T-helper 17 cell (primary cell): ENCODE measurements at places on chromosomes 3 and 15.

- DNase-seq = no peak
Measured at GRCh38 chr15:75651810-75652543, 4.3 kb downstream of the SNX33 start.

DNA sequence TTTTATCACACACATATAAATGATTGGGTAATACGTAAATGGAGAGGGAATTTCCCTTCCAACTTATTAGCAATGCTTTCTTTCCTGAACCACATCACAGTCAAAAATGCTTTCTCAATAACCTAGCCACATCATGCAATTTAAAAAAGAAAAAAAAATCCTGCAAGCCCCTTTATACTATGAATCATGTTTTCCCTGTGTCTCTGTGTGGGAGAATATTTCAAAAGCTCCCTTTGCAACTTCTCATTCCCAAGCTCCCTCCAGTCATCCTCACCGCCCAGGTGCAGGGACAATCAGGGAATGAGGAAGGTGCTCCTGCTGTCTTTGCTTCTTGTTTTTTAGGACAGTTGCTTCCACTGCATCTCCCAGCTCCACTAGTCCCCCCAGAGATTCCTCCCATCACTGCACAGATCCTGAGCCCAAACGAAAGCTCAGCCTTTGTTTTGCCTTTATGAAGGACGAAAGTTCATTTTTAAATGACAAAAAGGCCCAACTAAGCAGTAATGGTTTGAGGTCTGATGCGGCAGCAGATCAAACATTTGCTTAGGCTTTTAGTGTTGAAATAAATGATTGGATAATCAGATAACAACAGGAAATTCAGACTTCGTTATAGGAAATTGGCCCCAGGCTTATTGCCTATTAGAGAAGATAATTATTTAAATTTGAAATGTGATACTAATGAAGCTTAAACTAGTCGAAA, 47.8 kb upstream of the ADGRG7 start:
- DNase-seq = no peak

DNA sequence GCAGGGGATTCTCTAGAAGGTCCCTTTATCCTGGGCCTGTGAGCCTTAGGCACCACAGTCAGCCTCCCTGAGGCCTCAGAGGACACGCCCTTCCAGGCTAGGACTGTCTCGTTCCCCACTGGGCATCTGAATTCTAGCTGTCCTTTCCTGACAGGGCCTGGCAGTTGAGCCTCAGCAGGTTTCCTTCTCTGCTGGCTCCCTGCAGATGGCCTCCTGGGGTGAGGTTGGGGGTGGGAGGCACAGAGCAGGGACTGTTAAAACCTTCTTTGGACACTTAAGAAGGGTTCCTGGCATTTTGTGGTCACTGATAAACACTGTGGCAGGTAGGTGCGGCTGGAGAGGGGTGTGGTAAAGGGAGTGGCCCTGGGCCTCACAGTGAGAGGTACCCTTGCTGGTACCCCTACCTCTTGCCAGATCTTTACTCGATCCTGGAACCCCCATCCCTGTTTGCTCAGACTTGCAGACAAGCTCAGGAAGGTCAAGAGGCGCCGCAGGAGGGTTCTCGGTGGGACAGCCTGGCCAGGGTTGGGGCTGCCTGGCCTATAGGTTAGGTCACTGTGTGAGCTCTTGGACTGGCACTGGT, 8.5 kb downstream of the CLK3 start:
- no peak for DNase-seq

DNA sequence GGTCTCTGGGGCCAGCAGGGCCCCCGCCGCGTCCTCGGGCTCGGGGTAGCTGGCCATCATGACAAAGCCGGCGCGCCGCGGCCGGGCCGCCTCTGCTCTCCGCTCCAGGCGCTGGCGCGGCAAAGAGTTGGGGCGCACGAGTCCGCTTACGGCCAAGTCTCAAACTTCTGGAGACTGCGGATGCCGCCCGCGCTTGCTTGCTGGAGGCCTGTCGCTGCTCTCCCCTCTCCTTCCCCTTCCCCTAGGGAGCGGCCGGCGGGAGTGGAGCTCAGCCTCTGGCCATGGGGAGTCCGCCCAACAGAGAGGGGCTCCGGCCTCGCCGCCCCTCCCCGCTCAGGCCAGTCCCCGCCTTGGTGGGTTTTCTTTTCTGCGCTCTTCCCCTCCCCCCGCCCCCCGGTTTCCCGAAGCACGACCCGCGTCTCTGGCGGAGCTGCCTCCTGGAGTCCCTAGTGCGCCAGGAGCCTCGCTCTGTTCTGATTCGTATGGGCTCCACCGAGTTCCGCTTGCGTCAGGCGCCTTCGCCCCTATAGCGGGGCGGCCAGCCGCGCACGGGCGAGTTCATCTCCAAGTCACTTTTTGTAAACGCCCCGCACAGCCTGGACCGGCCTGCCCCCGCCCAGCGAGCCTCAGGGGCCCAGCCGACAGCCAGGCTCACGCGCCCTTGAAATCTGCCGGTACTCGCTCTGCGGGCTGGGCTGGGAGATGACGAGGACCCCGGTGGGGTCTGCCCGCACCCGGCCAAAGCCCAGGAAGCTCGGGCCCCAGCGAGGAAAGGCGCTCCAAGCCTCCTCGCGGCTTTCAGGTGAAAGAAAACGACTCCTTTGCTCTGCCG, at the start of the genes FOXL2 and FOXL2NB:
Gene FOXL2 (minus strand): TSS at position 475 of the 832 bp plus-strand sequence. CDS start 415 bp downstream, at position 60.
Gene FOXL2NB (plus strand): TSS at position 555 of the 832 bp plus-strand sequence. CDS start 148 bp downstream, at position 703.
- DNase-seq = no peak

DNA sequence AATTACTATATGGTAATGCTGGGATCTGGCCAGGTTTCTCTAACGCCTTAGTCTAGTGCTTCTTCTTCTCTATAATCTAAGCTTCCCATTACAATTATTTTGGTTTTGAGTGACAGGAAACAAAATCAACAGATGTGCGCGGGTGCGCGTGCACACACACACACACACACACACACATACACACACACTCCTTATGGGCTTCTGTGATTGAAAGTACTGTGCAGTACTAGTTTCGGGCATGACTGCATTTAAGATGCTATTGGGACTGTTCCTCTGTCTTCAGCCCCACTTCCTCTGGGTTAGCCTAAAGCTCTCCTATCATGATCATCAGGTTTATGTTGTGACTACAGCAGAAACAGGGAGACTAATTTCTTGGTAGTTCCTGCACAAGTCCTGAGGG, 32.2 kb downstream of the EPHB1 start:
- DNase-seq = no peak

DNA sequence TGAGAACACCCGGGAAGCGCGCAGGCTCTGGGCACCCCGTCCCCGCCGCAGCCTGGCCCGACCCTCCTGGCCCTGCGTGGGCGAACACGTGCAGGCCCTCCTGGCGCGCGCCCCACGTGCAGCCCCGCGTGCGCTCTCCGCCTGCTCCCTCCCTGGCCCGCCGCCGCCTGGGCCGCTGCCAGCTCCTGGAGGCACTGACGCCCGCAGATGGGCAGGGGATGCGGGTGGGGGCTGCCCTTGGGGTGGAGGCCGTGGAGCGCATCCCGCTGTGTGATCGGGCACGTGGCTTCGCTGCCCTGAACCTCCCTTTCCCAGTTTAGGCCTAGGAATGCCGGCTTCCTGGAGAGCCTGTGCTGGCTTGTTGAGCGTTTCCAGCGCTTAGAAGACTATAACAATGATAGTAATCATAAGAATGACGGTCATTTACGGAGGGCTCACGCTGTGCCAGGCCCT, 104.6 kb upstream of the SLC6A6 start:
- DNase-seq = no peak

GRCh38 chr3:185796431-185797107, 28.3 kb downstream of the IGF2BP2 start:
- DNase-seq = no peak

- DNase-seq = no peak
Measured at GRCh38 chr15:35886765-35887164, 340.8 kb upstream of the DPH6 start.

GRCh38 chr3:194592798-194593752, 40.1 kb downstream of the TMEM44 start:
- DNase-seq = no peak

DNA sequence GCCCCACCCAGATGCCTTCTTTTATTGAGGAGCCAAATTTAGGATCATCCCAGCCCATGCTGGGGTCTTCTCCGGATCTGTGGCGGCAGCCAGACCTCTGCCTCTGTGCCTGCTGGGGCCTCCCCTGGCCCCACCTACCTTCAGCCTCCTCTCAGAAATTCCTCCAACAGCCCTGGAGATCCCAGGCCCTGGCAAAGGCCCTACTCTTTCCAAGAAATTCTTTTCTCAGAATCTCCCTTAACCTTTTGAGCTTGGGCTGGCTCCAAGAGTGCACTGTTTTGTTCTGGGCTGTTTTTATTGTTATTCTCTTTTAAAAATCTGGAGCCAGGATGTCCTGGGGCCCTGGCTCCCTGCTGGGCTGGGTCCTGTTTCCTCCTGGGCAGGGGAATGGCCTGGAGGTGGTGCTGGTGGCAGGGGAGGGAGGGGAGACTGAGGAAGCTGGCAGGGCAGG, 57.8 kb downstream of the GRIP2 start:
- no peak for DNase-seq

GRCh38 chr15:52191207-52191606, at the start of gene GNB5:
Gene GNB5, minus strand, starts transcription at chr15:52191392. Its CDS starts 6,716 bp downstream, at chr15:52184676.
- DNase-seq = no peak

GRCh38 chr3:61646851-61647525, 85.6 kb downstream of the PTPRG start:
- DNase-seq = no peak

- DNase-seq = no peak
Measured at GRCh38 chr3:157713101-157713500, 209.9 kb upstream of the VEPH1 start.

DNA sequence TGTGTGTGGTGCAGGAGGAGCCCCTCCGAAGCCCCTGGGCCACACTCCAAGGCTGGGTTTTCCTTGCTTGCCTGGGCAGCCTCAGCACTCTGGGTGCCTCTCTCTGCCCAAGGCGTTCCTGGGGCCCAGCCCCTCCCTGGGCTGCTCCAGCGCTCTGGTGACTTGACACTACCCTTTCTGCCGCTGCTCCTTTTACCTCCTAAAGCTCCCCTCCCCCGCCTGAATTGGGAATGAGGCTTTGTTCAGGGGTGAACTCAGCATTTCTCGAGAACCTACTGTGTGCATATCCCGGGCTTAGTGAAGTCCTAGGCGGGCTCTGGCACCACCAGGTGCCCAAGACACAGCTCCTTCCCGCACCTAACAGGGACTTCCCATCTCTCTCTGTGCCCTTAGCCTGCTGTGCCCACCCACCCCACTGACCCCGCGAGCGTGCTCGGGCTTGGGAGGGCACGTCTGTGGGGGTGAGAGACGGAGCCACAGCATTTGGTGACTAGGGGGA, 1.2 kb upstream of the BAHD1 start:
- DNase-seq = no peak

DNA sequence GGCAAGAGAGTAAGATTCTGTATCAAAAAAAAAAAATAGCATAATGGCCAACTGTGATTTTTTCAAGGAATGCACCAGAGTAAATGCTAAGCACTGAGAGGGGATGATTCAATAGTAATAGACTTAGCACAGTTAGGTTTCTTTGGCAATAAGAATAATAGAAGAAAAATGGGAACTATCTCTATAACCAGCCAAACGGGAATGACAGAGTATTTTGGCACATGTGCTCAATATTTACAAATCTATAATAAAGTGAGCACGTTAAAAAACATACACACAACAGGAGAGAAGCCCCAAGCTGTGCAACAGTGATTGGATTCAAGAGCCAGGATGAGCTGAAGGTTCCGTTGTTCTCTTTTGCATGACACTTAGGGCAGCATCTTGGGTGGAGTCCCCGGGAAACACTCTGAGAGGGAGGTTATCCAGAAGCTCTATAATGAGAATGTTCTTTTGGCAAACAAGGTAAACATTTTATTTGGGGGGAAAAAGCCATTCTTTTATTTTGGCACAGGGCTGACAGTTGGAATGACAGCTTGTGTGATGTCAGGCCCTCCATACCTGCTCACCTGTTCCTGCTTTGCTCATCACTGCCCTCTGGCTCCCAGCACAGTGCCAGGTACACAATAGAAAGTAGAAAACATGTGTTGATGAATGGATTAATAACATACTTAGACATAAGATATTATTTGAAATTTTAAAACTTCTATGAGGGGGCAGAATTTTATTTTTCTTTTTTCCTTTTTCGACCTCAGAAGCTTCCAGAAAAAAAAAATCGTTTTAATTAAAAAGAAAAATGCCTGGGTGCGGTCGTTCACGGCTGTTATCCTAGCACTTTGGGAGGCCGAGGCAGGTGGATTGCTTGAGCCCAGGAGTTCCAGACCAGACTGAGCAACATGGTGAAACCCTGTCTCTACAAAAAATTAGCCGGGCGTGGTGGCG, 44.0 kb upstream of the MUC4 start:
- DNase-seq = no peak

GRCh38 chr15:69755551-69756310, 303.1 kb downstream of the RPLP1 start:
- DNase-seq = peak; percentile 39

- no peak for DNase-seq
Measured at GRCh38 chr3:120472121-120472844, 21.5 kb upstream of the FSTL1 start.

- DNase-seq = no peak
Measured at GRCh38 chr3:171462224-171462623, 2.0 kb upstream of the TNIK start.

- no peak for DNase-seq
Measured at GRCh38 chr3:147655236-147655635, 246.1 kb downstream of the ZIC1 start.

DNA sequence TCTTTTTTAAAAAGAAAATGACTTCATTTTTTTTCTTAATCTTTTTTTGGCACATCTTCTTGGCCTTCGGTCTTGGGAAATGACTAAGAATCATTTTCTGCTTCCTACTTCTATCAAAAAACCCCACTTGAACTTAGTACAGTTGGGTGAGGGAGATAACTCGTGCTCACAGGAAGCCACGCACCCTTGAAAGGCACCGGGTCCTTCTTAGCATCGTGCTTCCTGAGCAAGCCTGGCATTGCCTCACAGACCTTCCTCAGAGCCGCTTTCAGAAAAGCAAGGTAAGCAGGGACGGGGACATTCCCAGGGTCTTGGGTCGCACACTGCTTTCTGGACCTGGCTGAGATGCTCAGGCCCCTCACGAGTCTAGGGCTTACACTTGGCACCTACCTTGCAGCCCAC, at the start of gene CCR4:
Gene CCR4 (plus strand): TSS at position 235 of the 402 bp plus-strand sequence. CDS start 1,779 bp downstream, outside the sequence.
- peak; percentile 65 for DNase-seq

DNA sequence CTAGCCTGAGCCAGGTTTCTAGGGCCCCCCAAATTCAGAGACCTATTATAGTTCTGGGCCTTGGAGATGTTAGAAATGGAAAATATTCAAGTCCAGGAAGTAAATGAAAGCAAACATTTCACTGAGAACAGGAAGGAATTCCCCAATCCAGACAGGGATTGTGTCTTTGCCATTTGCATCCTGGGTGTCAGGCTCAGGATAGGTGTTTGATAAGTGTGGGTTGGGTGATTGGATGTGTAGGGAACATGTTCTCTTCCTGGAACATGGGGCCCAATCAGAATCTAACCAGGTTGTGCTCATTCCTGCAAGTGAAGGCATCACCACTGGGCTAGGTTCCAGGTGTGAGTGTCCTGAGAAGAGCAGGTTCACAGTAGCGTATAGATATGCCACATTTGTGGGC, 14.6 kb upstream of the LRRC2 start:
- no peak for DNase-seq

GRCh38 chr3:197297002-197297401, 1.4 kb downstream of the DLG1 start:
- no peak for DNase-seq

GRCh38 chr3:445960-446359, 249.4 kb downstream of the CHL1 start:
- no peak for DNase-seq

- no peak for DNase-seq
Measured at GRCh38 chr15:43360821-43361220, 10.0 kb downstream of the ZSCAN29 start.

GRCh38 chr3:35745802-35746484, 106.6 kb downstream of the ARPP21 start:
- no peak for DNase-seq

GRCh38 chr15:44243829-44244228, 44.7 kb upstream of the GOLM2 start:
- no peak for DNase-seq

GRCh38 chr3:24401811-24402185, 92.9 kb downstream of the THRB start:
- no peak for DNase-seq
